ENCODE measurements at places on chromosomes 2 and 18. TPM values are rescaled to one million over a fixed set of nuclear protein-coding genes. Genes with fewer than 3 reads are reported as not detected.

Gene MREG
- 19.1 TPM for total RNA-seq

Gene XDH
- total RNA-seq = 5.0 TPM

Gene BIRC6
- total RNA-seq = 69.4 TPM

Gene CNGA3
- total RNA-seq = not detected

Gene RNU2-63P
- not detected for total RNA-seq

Gene SLC35F6
- 5.6 TPM for total RNA-seq

Gene PKDCC
- 133 TPM for total RNA-seq

Gene PLEKHH2
- 11.2 TPM for total RNA-seq

Gene PRSS56
- total RNA-seq = not detected

Gene RAB27B
- 0.43 TPM for total RNA-seq

Gene COL6A3
- 0.41 TPM for total RNA-seq
